Small intestine (tissue), 16 donors: ENCODE measurements at places on chromosomes 3 and 15.
A peak's percentile ranks its signal among the peaks of the same experiment; 100 is the strongest.

- DNase-seq = peak; percentile 25
Measured at GRCh38 chr3:58492494-58492905, 604 bp downstream of the KCTD6 start.

GRCh38 chr3:184339001-184339400 lies 1.6 kb downstream of the FAM131A start:
- DNase-seq = no peak

- no peak for DNase-seq
Measured at GRCh38 chr15:48940508-48940907, 23.2 kb downstream of the SHC4 start.

DNA sequence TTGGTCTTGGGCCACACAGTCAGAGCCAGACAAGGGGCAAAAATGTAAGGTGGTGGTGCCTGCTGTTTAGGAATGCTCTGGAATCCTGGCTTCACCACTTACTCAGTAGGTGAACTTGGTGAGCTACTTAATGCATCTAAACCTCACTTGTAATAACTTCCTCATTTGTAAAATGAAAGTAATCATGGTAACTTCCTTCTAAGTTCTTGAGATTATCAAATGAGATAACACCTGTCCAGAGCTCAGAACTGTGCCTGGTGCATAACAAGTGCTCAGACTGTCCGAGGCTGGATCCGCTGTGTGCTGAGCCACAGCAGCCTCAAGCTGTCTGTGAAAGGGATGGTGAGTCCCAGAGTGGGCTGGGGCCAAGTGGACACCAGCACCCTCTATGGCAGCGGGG lies 62.8 kb upstream of the KY start:
- no peak for DNase-seq

DNA sequence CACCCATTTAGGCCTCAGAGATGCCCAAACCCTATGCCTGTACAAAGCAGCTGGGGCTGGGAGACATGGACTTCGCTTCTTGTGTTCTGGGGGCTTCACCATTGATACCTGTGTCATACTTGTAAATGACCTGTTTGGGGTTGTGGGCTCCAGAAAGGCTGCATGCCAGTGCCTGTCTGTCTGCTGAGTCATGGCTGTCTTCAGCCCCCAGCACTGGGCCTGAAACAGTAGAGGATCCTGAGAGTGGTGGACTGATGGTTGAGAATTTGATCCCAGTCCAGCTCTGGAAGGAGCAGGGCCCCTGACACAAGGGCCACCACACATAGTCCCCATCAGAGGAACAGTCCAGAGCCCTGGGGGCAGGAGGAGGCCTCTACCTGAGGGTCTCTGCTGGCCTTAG lies 24.6 kb upstream of the APEH start:
- no peak for DNase-seq

DNA sequence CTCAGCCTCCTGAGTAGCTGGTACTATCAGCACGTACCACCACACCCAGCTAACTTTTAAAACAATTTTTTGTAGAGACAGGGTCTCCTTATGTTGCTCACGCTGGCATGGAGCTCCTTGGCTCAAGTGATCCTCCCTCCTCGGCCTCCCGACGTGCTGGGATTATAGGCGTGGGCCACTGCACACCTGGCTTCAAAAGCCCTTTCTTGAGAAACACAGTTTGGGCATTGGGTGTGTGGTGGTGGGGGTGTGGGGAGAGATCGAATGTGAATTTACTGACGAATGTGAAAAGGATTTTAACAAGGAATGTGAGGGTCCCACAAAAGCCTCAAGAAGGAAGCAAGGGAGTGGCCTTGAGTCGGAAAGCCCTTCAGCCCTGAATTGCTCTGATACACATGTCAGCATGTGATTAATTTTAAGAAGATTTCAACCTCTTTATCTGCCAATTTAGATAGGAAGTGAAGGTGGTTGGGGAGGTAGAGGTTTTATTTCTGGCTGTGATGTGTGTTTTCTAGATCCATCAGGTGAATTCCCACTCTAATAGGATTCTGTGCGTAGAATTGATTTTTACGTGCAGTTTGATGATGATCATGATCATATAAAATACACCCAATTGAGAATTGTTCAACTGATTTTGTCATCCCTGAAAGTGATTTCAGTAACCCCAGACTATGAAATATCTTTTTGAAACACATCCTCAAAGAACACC lies 1.1 kb downstream of the CCR4 start:
- DNase-seq = no peak

DNA sequence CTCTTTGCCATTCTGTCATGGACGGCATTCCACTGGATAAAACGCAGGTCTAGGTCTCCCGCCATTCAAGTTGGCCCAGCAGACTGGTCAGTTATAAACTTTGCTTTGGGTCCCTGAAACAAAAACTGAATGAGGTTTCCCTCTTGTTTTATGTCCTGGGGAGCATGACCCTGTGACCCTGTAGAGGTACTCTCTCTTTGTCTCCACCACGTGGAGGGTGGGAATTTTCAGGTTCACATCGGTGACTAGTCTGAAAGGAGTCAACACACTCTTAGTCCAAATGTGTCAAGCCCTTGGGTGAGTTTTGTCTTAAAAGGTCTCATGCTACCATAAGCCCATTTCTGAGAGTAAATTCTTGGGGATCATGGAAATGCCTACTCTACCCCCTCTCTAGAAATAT lies 139.9 kb downstream of the PLCH1 start:
- DNase-seq = no peak

GRCh38 chr15:100330221-100330620 lies 11.6 kb downstream of the ADAMTS17 start:
- no peak for DNase-seq

GRCh38 chr3:35743218-35743617 lies 103.9 kb downstream of the ARPP21 start:
- no peak for DNase-seq

GRCh38 chr3:115903843-115904242 lies 280.5 kb downstream of the GAP43 start:
- no peak for DNase-seq

- DNase-seq = no peak
Measured at GRCh38 chr3:103337179-103337845, 902.5 kb downstream of the ZPLD1 start.

- peak; percentile 35 for DNase-seq
Measured at GRCh38 chr3:24829629-24830229, 335.1 kb upstream of the THRB start.

- no peak for DNase-seq
Measured at GRCh38 chr3:154126651-154127050, 5.5 kb downstream of the ARHGEF26 start.

GRCh38 chr3:16936233-16936632 lies 51.5 kb downstream of the PLCL2 start:
- no peak for DNase-seq

DNA sequence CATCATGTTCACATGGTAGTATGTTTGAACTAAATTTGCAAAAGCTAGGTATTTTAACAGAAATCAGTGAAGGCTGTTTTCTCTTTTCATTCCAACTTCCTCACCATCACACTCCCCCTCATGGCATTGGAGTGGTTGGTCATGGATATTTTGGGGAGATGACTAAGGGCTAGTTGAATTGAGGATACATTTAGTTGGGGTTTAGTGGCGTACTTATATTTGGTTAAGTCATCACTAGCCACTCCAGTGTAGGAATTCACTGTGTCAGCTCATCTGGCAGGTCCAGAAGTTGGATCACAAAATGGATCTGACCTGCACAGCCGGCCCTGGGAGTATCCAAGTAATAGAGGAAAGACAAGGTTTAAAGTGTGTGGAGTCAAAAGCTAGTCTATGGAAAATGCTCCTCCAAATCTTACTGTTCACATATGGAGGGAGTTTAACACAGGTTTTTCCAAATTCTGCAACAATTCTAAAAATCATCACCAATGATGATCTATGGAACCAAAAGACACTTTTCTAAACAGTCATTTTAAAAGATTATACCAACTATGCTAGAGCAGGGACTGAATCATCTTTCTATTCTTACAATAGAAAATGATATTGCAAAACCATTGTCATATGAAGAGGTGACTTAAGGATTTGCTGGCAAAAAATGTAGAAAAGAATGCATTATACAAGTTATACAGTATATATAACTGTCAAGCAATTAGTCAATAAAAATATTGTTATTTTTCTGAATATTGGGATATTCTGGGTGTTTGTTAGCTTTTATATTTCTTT lies 247.8 kb upstream of the PEX5L start:
- no peak for DNase-seq

- DNase-seq = no peak
Measured at GRCh38 chr3:15329046-15330005, 3.1 kb downstream of the SH3BP5 start.

DNA sequence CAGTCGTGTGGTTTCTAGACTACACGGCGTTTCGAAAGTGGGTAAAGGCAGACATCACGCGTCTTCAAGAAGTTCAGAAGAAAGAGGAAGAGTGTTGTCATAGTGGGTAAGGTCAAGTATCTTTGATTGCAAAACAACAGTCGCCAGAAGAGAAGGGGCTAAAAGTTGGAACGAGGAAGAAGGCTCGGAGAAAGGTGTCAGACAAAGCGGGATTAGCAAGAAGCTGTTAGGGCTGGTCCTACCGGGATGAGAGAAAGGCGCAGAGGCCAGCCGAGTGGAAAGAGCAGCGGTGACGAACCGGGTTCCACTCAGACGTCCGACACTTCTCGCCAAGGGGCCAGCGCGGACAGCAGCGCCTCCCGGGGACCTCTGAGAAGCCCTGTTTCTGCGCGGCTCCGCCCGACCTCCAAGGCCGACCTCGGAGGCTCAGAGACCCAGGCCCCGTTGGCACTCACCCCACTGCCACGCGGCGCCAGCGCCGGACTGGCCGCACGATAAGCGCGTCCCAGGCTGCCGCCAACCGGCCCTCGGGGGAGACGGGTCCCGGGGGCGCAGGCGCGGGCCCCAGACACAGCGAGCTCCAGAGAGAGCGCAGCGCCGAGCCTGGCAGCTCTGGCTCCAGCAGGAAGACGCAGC lies 436 bp downstream of the ADPGK start:
- peak; percentile 41 for DNase-seq

- no peak for DNase-seq
Measured at GRCh38 chr15:25535866-25536265, 97.0 kb upstream of the UBE3A start.

DNA sequence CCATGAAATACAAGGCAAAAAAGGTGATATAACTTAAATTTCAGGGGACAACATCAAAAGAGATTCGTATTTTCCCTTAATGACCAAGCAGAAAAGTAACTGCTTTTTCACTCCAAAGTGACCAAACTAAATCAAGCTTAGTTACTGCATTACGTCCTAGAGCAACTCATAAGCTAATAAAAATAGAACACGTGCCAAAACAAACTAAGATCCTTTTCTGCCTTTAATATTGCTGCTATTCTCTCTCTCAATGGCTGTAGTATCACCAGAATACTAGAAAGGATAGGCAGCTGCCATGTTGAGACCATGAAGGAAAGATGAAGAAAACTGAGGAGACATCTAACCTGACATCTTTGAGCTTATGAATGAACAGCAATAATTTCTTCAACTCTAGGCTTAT lies 43.3 kb downstream of the UBXN7 start:
- no peak for DNase-seq

GRCh38 chr15:42919799-42920518 lies 619 bp downstream of the TTBK2 start:
- DNase-seq = peak; percentile 38

DNA sequence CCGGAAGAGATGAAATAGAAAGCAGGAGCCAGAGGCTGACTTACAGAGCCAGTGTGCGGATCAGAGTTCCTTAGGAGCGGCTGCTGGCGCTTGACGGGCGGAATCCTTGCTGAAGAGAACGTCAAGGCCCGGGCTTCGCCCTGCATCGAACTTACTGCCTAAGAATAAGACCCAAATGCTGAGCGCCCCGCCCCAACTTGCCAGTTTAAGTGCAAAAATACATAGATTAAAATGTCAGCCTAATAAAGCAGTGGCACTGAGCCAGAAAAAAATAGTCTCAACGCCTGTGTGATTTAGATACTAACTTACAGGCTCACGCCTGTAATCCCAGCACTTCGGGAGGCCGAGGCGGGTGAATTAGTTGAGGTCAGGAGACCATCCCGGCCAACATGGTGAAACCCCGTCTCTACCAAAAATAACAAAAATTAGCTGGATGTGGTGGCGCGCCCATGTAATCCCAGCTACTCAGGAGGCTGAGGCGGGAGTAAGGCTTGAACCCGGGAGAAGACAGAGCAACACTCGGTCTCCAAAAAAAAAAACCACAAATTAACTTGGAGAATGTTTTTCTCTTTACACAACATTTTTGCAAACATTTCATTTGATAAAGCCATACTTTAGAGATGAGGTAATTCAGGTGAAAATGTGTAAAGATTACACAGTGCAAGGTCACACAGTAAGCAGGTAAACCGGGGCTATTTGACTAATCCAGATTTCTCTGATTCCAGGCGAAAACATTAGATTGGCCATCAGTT lies 1.2 kb upstream of the UBP1 start:
- peak; percentile 38 for DNase-seq

DNA sequence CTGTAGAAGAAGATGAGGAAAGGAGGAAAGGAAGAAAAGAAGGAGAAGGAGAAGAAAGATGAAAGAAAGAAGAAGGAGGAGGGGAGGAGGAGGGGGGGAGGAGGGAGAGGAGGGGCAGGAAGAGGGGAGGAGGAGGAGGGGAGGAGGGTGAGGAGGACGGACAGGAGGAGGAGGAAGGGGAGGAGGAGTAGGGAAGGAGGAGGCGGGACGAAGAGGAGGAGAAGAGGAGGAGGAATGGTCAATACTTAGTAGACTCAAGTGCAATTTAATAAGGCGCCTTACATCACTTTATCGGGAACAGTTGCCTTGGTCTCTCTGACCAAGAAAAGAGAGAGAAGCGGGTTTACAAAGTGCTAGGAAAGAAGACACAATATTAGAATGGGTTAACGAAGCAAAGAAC lies 23.7 kb upstream of the NR2E3 start:
- no peak for DNase-seq

DNA sequence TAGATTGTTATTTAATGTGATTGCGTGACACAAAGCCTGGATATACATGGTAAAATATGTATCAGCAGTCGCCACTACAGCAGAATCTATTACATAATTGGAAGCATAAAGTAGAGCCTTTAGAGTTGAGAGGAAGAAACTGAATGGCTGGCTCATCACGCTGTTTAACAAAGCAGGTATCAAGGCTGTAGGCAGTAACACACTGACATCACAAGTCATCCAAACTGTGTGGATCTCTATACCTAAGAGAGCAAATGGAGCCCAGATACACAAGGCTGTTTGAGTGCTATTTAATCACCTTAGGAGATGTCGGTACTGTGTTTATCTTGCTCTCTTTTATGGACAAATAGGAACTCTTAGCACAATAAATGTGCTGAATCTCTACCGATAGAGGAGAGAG lies 864.4 kb downstream of the VGLL3 start:
- no peak for DNase-seq

GRCh38 chr3:133206921-133207320 lies 168.7 kb downstream of the TMEM108 start:
- no peak for DNase-seq

DNA sequence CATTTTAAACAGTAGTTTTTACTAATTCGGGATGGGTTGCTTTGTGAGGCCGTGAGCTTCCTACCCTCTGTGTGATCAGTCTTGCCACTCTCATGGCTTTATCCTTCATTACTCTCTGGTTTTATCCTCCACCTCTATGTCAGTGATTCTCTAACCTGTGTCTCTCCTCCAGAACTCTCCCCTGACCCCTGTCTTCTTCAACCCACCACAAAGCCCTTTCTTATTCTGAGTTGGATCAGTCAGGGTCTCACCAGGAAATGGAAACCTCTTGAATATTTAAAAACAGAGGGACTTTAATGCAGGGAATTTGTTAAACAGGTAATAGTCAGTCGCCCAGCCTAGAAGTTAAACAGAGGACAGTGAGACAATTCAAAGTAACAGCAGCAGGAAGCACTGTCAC lies 64.2 kb upstream of the ADPGK start:
- DNase-seq = no peak
